ENCODE measurements at places on chromosomes 2 and 18.

DNA sequence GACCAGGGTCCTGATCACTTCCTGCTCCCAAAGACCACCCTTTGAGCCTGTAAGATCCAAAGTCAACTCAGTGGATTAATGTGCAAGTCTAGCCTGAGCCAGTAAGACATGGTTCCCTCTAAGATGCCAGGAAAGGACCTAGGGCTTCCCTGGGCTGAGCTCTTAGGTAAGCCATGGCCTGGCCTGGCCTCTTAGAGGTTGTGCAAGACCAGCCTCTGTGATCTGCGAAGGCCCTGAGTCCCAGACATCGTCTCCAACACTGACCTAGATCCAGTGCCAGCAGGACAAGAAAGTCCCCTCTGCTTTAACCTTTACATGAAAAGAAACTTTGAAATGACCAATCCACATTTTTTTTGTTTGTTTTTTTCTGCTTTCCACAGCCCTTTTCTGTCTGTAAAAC lies 73.6 kb upstream of the CYP1B1 start:
- no peak for DNase-seq

GRCh38 chr2:41695198-41696113 lies 352.4 kb upstream of the PKDCC start:
- DNase-seq = no peak

DNA sequence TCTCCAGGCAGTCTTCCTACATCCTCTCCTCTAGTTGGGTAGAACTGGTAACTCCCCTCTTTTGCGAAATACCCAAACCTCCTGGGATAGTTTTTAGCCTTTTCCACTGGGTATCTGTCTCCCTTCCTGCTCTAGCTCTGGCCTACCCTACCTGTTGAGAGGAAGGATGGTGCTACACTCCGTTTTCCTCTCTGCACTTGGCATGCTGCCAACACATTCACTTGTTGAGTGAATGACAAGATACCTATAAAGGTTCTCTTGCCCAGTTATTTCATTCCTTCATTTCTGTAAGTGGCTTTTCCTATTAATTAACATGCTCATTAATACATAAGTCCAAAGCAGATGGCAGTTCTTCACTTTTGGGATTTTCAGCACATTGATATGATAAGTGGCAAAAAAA lies 293.8 kb downstream of the CNTNAP5 start:
- DNase-seq = no peak

DNA sequence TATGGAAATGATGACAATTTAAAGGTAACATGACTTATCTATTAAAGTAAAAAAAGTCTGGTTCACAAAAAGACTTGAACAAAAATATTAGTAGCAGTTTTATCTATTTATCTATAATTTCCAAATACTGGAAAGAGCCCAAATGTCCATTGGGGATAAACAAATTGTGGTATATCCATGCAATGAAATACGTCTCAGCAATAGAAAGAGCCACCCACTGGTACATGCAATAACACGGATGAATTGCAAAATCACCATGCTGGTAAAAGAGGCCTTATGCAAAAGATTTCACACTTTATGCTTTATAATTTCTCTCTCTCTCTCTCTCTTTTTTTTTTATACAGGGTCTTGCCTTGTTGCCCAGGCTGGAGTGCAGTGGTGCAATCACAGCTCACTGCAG lies 91.4 kb upstream of the ASAP2 start:
- DNase-seq = no peak

GRCh38 chr2:72770879-72771461 lies 54.9 kb downstream of the EXOC6B start:
- DNase-seq = peak; percentile 40

- DNase-seq = peak; percentile 81
Measured at GRCh38 chr2:173027181-173028128, 48.2 kb upstream of the MAP3K20 start.

DNA sequence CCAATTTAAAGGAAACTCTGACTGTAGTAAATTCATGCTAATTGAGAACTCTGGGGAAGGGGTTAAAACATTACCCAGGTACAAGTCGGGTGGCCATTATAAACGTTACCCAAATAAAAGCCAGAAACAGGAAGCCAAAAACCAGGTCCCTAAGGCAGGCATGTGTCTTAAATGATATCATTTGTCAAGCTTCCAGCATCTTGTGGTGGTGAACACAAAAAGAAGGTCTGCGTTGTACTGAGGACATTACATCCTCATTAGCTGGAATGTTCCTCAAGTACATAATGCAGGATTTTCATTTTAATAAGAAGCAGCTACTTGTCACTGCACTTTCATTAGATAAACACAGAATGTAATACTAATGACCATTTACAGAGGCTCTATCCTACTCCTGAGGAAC lies 10.9 kb downstream of the PTGR3 start:
- no peak for DNase-seq

DNA sequence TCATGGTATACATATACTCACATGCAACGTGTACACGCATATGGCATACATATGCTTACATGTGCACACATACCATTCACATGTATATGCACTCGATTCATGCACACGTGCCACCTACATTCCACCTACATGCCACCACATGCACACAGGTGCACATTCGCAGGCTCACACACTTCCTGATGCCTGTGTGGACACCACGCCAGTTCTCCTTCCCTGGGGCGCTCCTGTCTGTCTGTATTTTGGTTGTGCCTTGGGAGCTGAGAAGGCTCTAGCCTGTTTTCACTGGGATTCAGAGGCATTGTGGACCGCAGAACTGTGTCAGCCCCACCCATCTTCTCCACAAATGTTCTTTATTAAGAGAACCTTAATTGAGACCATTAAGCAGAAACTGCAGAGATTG lies 96.6 kb upstream of the CTDP1 start:
- no peak for DNase-seq

DNA sequence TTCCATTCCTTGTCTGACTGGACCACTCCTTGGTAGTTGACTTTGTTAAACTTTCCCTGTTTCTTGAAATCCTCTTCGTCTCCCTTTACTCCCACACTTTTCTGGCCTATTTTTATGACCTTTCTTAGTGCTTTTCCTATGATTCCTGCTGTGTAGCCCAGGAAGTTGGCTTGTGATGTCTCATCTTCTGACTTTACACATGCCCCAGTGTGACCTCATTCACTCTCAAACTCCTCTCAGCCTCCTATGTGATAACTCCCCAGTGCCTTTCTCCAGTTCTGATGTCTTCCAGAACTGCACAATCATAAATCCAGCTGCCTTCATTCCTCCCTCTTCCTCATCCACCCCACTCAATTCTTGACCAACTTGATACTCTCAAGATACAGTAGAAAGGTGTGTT lies 407.6 kb downstream of the TGIF1 start:
- no peak for DNase-seq

- DNase-seq = peak; percentile 11
Measured at GRCh38 chr2:33598561-33599174, 431 bp downstream of the FAM98A start.

DNA sequence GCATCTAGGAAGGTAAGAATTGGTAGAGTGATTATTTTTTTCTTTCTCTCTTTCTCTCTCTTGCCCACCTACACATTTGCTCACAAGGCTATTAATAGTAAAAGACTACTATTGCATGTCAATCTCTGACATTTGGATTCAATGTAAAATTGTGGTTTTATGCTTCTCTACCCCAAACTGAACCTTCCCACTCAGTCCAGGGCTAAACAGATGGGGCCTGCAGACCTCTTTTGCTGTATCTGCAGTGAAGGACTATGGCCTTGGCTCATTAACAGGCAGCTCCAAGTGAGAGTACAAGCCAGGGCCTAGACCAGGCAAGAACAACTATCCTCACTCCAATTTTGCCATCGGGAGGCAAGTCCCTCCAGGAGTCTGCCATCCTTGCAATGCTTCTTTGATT lies 68.3 kb upstream of the ARL4C start:
- DNase-seq = no peak

DNA sequence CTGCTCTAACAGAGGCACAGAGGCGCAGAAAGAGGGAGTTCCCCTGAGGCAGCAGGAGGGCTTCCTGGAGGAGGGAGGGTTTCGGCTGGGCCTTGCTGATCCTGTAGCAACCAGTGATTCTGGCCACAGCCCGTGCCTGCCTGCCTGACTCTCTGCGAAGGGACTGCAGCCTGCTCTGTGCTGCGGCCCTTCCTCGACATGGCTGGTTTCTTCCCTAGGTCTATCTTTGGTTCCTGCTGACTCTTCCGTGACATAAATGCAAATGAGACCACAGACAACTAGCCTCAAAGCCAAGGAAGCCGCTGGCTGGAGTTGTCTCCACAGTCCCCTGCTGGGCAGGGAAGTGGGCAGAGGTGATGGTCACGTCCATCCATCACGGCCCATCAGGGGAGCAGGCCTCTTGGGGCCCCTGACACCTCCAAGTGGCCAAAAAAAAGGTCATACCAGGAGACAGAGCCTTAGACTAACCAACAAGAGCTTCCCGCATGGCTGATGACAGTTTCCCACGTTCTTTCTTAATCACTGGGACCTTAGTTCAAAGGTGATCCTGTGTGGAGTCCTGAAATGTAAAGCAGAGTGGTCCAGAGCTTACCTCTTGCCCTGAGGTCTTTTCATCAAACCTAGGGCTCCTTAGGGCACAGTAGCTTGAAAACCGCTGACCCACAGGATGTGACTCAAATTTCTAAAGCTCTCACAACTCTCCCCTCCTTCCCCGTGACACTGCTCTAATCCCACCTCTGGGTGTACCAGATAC lies 55.3 kb downstream of the HS1BP3 start:
- peak; percentile 84 for DNase-seq

GRCh38 chr18:77090546-77091174 lies 41.9 kb downstream of the MBP start:
- no peak for DNase-seq

- peak; percentile 25 for DNase-seq
Measured at GRCh38 chr2:218091746-218092145, 22.7 kb downstream of the RUFY4 start.

DNA sequence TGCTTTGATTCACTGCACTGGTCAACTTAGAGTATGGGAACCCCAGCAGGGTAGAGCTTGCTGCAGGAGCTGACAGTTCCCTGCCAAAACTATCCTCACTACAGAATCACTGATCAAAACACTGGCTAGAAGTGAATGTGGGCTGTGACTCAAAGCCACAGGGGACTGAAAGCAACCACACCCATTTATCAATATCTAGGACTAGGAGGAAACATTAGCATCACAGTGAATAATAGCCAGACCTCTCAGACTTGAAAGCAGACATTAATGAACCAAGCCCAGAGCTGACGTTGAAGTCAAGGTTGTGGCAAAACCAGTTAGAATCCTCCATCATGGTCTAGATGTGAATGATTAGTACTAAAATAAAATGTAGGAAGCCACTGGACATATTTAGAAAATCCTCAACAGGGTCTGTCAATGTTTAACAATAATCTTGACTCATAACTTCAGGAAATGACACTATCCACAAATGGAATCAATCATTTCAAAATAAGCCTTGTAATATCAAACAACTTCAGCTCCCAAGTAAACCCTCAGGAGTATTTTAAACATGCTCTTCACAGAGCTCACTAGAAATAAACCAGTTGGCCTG lies 131.4 kb downstream of the CDH20 start:
- no peak for DNase-seq

- DNase-seq = no peak
Measured at GRCh38 chr2:174058026-174058425, 92.9 kb upstream of the SP3 start.

DNA sequence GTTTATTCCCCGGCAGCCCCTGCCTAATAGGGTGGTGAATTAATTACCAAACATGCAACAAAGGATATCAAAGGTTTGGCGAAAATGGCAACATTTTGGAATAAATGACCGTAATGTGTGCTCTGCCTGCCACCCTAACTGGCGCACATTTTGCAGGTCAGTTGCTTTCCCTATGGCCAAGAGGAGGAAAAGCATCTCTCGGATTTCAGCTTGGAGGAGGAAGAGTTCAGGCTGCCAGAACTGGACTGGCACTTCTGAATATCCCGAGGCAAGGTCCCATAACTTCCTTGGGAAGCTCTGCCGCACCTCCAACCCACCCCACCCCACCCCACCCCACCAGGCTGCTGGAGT lies 37.1 kb downstream of the SLC25A52 start:
- DNase-seq = no peak

DNA sequence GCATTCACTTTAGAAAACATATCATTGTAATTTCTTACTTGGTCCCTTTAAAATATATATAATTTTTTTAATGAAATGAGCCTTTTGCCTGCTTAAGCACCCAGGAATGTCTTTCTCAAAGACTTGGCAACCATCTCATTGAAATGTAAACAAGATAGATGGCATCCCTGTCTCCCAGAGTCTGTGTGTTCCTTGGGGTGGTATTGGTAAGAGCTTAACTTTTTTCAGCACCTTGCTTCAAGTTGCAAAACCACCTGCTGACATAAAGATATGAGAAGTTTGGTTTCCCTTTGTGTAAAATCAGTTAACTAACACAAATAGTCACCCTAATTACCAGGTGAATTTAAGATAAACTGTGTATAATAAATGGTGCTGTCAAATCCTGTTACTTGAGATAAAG lies 266.9 kb downstream of the DSC3 start:
- DNase-seq = no peak
